Uterus (tissue), 4 donors: ENCODE measurements at places on chromosomes 11 and 22. TPM values are rescaled to one million over a fixed set of nuclear protein-coding genes. Genes with fewer than 3 reads are reported as not detected.
A peak's percentile ranks its signal among the peaks of the same experiment; 100 is the strongest.

Gene CELSR1
- total RNA-seq = 9.5 TPM

DNA sequence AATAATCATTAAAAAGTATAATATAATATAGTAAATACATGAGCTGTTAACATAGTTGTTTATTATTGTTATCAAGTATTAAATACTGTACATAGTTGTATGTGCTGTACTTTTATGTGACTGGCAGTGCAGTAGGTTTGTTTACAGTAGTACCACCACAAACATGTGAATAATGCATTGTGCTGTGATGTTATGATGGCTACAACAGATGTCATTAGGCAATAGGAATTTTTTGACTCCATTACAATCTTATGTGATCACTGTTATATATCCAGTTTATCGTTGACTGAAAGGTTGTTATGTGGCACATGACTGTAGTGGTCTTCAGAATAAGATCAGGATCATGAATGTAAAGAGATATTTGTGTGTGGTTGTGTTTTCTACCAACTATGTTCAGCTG lies 577.8 kb downstream of the JRKL start:
- H3K4me3 ChIP-seq = no peak overlapping the region
- no peaks in the 10 kb centered on the region for H3K36me3 ChIP-seq
- DNase-seq = no peak
- no peaks in the 10 kb centered on the region for H3K4me1 ChIP-seq
- H3K27ac ChIP-seq = no peak overlapping the region

Gene P2RY2
- total RNA-seq = 0.98 TPM

Gene ADM2
- total RNA-seq = 0.95 TPM

Gene MFNG
- 22.1 TPM for total RNA-seq

GRCh38 chr22:37243402-37244113 lies 511 bp downstream of the RAC2 start:
- H3K4me1 ChIP-seq = no peaks in the 10 kb centered on the region
- no peak overlapping the region for H3K4me3 ChIP-seq
- H3K36me3 ChIP-seq = no peaks in the 10 kb centered on the region
- no peak overlapping the region for H3K27ac ChIP-seq
- DNase-seq = no peak

Gene KCNJ4
- total RNA-seq = 1.1 TPM

Gene SCN2B
- not detected for total RNA-seq

Gene OR10A2
- total RNA-seq = not detected

DNA sequence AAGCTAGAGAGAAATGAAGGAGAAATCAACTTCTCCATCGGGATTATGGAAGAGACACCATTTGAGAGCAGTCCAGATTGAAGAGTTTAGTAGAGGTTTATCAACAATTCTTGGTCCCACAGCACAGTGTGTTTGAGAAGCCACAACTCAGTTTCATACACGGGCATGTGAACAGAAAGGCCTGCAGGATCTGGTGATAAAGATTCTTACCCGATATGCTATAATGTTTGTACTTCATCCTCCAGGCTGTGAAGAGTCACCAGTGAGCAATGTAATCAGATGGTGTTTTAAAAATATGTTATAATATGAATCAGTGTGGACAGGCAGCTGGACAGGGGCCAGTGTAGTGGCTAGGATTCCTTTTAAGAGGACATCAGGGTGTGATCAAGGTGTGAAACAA lies 29.7 kb upstream of the VWA5A start:
- no peaks in the 10 kb centered on the region for H3K27me3 ChIP-seq
- H3K4me1 ChIP-seq = no peaks in the 10 kb centered on the region

DNA sequence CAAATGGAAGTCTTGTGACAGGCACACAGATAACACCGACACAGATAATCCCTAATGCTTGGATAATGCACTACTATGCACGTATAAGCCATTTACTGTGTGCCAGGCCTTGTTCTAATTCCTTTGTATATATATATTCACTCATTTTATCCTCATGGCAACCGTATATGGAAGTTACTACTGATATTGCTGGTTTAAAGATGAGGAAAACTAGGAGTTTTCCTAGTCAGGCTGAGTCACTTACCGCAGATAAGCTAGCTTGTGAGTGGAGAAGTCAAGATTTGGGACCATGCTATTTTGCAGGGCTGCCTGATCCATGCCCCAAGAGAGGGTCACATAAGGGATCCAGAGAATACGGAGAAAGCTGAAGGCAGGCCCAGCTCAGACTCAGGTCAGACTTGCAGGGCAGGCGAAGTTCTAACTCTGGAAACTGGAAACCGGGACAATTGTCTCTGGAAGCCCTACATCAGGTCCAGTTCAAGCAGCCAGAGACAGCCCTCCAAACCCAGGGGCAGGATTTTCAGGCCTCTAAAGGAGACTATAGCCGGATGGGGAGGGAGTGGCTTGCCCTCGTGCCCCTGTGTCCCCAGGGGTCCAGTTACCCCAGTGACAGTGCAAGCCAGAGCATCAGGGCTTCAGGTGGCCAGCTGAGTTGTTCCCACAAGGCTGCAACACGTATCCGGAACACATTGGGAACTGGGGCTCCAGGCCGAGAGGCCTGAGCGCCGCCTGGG lies 534.8 kb downstream of the INSC start:
- H3K27me3 ChIP-seq = no peaks in the 10 kb centered on the region
- no peak overlapping the region for H3K4me3 ChIP-seq
- no peaks in the 10 kb centered on the region for H3K4me1 ChIP-seq
- DNase-seq = no peak

Gene CWF19L2
- 24.7 TPM for total RNA-seq

GRCh38 chr11:120867988-120868387 lies 155.9 kb upstream of the TBCEL start:
- H3K4me3 ChIP-seq = no peak overlapping the region
- no peaks in the 10 kb centered on the region for H3K4me1 ChIP-seq
- DNase-seq = no peak
- no peak overlapping the region for H3K27ac ChIP-seq
- H3K36me3 ChIP-seq = no peaks in the 10 kb centered on the region

Gene FBLN1
- 644 TPM for total RNA-seq

Gene C22orf31
- not detected for total RNA-seq

Gene SIK3
- 25.8 TPM for total RNA-seq

- H3K27ac ChIP-seq = no peak overlapping the region
- no peaks in the 10 kb centered on the region for H3K27me3 ChIP-seq
- no peaks in the 10 kb centered on the region for H3K36me3 ChIP-seq
- no peak overlapping the region for H3K4me3 ChIP-seq
Observed at GRCh38 chr11:29214833-29215232, 802.0 kb downstream of the KCNA4 start.

DNA sequence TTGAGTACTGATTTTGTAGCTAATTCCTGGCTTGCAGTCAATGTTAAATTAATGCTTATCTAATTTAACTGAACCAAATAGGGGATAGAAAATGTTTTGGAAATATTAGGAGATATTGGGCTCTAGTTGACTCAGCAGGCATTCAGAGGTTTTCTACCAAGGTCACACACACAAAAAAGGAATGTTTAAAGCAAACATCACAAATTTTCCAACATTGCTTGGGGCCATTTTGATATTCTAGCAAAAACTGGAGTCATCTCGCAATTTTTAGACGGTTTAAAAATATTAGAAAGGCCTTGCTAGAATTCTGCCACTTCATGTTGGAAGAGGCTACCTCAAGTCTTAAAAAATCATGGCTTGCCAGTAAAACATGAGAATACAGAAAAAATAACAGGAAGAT lies 2082.1 kb upstream of the RAG2 start:
- H3K27ac ChIP-seq = no peak overlapping the region
- H3K4me3 ChIP-seq = no peak overlapping the region

DNA sequence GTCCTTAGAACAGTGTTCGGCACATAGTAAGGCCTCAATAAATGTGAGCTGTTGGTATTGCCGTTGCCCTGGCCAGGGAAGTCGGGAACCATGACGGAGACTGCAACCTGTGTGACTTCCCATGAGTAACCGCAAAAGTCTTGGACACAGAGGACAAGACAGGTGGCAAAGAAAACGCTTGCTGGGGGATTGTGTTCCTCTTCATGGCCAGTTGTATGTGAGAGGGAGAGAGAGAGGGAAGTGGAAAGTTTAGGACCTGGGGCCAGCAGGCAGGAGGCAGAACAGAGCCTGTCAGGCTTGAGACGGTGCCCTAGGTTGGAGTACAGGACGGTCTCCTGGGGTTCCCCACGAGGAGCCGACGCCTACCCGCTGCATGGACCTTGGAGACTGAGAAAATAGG lies 90.2 kb downstream of the CEP164 start:
- no peak for DNase-seq
- H3K27ac ChIP-seq = no peak overlapping the region

- H3K4me3 ChIP-seq = no peak overlapping the region
- DNase-seq = peak; percentile 41
- H3K36me3 ChIP-seq = no peaks in the 10 kb centered on the region
- no peak overlapping the region for H3K27ac ChIP-seq
Observed at GRCh38 chr22:23289851-23290724, 109.8 kb downstream of the BCR start.

- DNase-seq = no peak
- no peaks in the 10 kb centered on the region for H3K4me1 ChIP-seq
- no peak overlapping the region for H3K4me3 ChIP-seq
Observed at GRCh38 chr11:41879214-41879613, 419.8 kb upstream of the LRRC4C start.

Gene MYEOV
- total RNA-seq = not detected

GRCh38 chr22:37496651-37497050 lies 10.5 kb upstream of the MFNG start:
- no peak overlapping the region for H3K4me3 ChIP-seq
- no peaks in the 10 kb centered on the region for H3K4me1 ChIP-seq
- H3K27me3 ChIP-seq = no peaks in the 10 kb centered on the region
- no peaks in the 10 kb centered on the region for H3K36me3 ChIP-seq
- DNase-seq = no peak

Gene PDGFB
- total RNA-seq = 2.0 TPM

DNA sequence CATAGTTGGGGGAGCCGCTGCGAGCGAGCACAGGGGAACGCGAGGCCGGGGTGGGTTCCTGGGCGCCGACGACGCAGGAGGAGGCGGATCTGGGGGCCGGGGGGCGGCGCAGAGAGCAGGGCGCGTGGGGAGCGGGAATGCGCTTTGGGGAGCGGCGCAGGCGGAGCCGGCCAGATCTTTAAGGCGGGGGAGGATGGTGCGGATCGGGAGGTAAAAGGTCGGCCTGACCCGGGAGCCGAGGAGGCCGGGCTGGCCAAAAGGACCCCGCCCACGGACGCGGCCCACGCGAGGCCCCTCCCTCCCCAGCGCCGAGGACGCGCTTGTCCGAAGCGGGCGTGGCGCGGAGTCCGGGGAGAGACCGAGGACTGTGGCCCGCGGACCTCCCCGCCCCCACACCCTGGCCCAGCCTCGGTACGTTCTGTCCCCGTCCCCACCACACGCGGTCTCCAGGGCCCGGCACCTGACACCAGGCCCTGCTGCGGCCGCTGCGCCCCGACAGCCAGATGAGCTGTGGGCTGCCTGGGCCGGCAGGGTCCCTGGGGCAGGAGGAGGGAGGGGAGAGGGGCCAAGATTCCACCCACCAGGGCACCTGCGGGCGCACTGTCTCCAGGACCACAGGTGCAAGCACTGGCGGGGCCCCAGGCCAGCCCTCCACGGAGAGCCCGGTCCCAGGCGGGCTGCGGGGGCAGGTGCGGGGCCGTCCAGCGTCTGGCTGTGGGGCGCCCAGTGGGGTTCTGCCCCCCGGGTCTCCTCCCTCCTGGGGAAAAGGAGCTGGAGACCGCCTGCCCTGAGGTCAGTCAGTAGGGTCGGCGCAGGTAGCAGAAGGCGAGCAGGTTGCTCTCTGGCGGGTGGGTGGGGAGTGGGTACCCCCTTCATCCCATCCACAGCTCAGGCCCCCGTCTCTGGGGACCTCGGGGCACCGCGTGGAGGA lies 10.9 kb downstream of the PIM3 start:
- DNase-seq = peak; percentile 88
- no peaks in the 10 kb centered on the region for H3K36me3 ChIP-seq
- peak overlapping the region; percentile 93 for H3K27ac ChIP-seq

- H3K4me1 ChIP-seq = no peaks in the 10 kb centered on the region
- no peak for DNase-seq
- H3K27me3 ChIP-seq = no peaks in the 10 kb centered on the region
- H3K4me3 ChIP-seq = no peak overlapping the region
Observed at GRCh38 chr11:106420048-106420665, 342.7 kb downstream of the AASDHPPT start.

GRCh38 chr22:37363261-37363992 lies 63.9 kb downstream of the ELFN2 start:
- H3K36me3 ChIP-seq = no peaks in the 10 kb centered on the region
- H3K4me1 ChIP-seq = no peaks in the 10 kb centered on the region
- no peak overlapping the region for H3K4me3 ChIP-seq
- no peak overlapping the region for H3K27ac ChIP-seq
- no peak for DNase-seq

GRCh38 chr22:30422481-30423300 lies 2.9 kb upstream of the MTFP1 start:
- H3K36me3 ChIP-seq = no peaks in the 10 kb centered on the region
- H3K27me3 ChIP-seq = no peaks in the 10 kb centered on the region
- peak overlapping the region; percentile 83 for H3K27ac ChIP-seq
- peak overlapping the region; percentile 64 for H3K4me3 ChIP-seq
- H3K4me1 ChIP-seq = peaks cover 21% of the 10 kb centered on the region

Gene LRRC74B
- total RNA-seq = not detected

Gene NLRP14
- 0.35 TPM for total RNA-seq

DNA sequence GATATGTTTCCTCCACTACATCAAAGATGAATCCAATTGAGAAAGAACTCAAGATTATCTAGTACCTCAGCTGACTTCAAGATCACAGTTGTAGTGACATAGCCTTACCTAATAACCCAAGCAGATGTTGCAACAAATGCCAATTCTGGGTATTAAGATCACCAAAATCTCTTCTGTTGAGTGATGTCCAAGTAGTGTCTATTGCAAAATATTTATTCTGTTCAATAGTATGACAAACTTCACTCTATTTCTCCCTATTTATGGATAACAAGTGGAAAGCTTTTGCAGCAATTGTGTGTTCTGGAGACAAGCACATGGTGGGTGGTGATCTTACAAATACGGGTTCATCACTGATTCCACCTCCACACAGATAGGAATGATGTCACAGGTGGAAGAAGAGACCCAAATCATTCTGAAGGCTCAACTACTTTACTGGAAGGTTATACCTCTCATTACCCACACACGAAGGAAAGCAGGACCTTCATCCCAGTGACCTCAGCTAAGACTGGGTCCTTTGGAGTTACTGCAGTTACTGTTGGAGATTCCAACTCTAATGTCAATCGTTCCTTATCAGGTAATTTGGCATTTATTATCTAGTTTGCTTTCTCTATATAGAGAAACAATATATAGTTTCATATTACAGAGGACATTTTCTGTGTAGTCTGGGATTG lies 72.0 kb downstream of the CD44 start:
- no peaks in the 10 kb centered on the region for H3K36me3 ChIP-seq
- H3K27me3 ChIP-seq = no peaks in the 10 kb centered on the region
- no peaks in the 10 kb centered on the region for H3K4me1 ChIP-seq
- DNase-seq = no peak
- no peak overlapping the region for H3K27ac ChIP-seq

Gene TEAD1
- 109 TPM for total RNA-seq

- H3K36me3 ChIP-seq = no peaks in the 10 kb centered on the region
- no peaks in the 10 kb centered on the region for H3K27me3 ChIP-seq
- no peak overlapping the region for H3K4me3 ChIP-seq
- no peaks in the 10 kb centered on the region for H3K4me1 ChIP-seq
- DNase-seq = no peak
- no peak overlapping the region for H3K27ac ChIP-seq
Observed at GRCh38 chr11:130909650-130910049, 6.6 kb downstream of the SNX19 start.
